RKO (cell line): ENCODE measurements at places on chromosomes 7 and 10.

GRCh38 chr7:77687100-77687746 is 9.0 kb upstream of the RSBN1L start:
- no peak for DNase-seq

DNA sequence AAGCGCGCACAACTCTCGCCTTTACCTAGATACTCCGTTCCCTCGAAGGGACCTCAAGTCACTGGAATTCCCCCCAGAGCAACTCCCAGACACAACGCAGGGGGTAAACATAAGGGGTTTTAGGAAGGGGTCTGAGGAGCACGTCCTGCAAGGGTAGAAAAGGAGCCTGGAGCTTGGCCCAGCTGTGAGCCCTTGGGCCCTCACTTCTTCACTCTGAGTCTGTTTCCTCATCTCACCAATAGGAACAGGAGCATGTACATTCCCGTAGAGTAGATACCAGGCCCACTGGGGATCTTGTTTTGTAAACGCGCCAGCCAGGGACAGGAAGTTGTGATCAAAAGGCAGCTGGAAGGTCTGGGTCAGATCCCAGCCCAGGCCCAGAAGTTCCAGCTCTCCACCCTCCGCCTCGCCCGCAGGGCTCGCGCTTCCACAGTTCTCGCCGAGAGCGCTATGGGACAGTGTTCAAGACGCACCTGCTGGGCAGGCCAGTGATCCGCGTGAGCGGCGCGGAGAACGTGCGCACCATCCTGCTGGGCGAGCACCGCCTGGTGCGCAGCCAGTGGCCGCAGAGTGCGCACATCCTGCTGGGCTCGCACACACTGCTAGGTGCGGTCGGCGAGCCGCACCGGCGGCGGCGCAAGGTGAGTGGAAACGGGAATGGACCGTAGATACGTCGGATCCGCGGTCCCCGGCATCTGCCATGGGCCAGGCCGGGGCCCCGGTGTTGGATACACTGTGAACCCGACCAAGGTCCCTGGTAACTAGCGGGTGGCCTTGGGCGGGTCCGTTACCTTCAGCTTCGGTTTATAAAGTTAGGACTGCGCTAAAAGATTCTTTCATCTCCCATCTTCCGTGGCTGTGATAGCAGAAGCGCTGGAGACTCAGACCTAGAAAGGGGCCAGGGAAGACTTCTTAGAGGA is 1.3 kb downstream of the CYP26C1 start:
- no peak for DNase-seq

- no peak for DNase-seq
Observed at GRCh38 chr10:29828440-29828894, 193.7 kb upstream of the SVIL start.

DNA sequence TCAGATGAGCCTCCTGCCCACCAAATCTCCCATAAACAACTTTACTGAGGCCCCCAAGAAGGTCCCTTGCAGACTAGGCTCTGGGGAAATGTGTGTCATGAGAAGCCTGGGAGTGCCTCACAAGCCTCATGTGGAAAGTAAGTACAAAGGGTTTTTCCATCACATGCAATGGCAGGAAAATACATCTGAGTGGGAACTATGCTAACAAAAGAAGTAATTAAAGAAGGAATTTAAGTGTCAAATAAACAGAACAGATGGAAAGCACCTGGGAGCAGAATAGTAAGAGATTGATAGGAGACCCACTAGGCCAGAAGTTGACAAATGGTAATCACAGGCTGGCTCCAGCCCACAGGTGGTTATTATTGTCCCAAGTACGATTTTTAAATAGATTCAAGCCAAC is 20.5 kb downstream of the GSAP start:
- DNase-seq: no peak

- no peak for DNase-seq
Observed at GRCh38 chr7:76155938-76156337, 45.8 kb upstream of the SRRM3 start.

GRCh38 chr10:132336064-132336746 is 4.2 kb downstream of the LRRC27 start:
- DNase-seq: no peak

DNA sequence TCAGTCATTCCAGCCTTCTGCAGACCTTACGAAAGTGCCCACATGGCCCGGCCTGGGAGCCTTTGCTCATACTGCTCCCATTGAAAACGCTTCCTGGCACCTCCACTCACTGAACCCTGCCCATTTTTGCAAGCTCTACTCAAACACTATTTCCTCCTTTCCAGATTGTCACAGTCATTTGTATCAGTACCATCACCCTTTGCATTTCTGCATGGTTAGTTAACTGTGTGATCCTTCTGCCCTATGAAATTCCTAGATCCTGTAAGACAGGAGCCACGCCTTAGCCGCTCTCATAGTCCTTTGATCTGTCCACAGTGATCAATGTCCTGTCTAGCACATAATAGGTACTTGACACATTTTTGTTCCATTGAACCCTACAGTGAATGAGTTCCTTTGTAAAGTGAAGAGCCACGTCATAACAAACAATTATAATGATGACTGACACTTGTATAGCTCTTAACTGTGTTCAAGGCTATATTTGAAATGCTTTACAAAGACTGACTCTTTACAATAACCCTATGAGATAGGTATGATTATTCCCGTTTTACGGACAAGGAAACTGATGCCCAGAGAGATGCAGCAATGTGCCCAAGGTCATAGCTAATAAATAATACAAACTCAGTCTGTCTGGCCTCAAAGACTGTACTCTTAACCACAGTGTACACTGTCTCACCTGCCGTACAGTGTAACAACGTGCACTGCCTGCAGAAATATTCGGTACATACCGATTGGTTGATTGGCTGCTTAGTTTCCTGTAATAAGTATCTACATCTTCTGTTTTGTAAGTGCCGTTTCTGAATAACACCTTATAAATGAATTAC is 16.6 kb upstream of the ITIH2 start:
- DNase-seq: no peak

- DNase-seq: no peak
Observed at GRCh38 chr10:101567165-101568006, 20.7 kb downstream of the POLL start.

DNA sequence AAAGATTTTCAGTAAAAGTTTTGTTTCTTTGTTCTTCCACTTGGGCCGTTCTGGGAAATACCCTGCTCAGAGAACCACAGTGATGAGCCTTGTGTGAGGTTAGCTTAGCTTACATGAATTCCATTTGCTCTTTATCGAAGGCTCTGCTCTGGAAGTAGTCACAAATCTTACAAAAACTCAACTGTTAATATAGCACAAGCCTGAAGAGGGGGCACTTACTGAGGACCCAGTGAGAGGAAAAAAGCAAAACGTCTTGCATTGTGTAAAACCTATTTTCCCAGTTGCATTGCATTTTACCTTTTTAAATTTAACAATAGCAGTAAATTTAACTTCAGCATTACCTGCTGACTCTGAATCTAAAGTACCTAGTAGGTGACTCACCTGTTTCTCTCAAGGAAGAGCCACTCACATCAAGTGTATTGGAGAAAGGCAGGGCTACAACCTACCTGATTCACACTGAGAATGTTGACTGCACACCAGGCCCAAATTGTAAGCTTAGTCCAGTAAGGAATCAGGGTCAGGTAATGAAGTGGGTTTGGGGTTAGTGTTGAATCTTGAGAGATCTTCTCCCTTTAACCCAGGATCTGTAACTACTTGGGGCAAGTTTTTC is 42.3 kb downstream of the PPP1R17 start:
- DNase-seq: no peak

DNA sequence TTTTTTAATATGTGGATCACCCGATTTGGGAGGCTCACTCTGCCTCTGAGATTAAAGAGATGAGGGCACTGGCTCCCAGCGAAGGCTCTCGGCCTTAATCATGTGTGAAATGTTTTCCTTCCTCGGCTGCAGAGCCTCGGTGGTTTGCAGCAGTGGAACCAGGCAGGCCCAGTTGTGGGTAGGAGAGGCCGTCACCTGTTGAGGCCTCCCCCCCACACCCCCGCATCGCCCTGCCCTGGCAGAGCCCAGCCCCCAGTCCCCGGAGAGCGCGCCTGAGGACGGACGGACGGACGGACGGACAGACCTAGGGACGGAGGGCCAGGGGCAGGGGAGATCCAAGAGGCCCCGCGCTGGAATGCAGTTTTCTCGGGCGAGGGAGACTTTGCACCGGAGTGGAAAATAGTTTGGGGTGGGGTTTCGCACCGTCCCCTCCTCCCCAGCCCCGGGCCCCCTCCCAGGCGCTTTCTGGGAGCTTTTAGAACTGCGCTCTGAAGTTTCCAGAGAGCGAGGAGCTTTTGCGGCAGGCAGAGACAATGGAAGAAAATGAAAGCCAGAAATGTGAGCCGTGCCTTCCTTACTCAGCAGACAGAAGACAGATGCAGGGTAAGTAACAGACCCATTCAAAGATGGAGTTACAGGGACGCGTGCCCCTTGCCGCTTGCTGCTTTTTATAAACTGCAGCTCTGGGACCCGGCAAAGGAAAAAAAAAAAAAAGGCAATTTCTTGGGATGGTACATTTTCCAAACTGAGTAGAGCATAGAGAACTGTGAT is at the start of gene KIAA1217:
Gene KIAA1217, plus strand, starts transcription at position 478 of the 771 bp plus-strand sequence. Its CDS starts 56 bp downstream, at position 534.
- no peak for DNase-seq

GRCh38 chr10:75544993-75545706 is 113.7 kb downstream of the LRMDA start:
- no peak for DNase-seq

DNA sequence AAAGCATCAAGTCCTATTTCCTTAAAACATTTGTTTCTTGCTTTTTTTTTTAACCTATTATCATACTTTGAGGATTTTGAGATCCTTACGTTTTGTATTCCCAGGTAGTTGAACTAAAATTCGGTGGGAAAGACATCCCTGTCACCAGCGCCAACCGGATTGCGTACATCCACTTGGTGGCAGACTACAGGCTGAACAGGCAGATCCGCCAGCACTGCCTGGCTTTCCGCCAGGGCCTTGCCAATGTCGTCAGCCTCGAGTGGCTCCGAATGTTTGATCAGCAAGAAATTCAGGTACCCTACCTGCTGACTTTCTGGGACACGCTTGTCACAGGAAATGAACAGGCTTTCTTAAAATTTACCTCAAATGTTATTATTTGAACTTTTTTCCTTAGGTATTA is 83.0 kb upstream of the DNAJB6 start:
- DNase-seq: no peak

DNA sequence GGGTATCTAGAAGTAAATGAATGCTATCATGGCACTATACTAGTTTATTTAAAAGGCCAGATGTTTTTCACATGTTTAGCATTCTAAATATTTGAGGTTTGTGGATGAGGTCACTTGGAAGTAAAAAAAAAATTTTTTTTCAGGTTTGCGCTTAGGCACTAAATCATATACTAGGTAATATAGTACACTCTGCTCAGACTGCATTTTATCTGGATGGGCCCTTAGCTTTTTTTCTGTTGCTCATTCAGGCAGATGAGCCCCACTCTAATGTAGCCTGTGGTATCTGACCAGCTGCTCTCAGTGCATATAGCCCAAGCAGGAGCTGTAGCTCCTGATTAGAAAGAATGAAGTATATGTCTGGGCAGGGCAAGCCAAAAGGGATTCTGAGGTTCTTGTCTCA is 210.1 kb downstream of the AUTS2 start:
- DNase-seq: no peak

- DNase-seq: no peak
Observed at GRCh38 chr10:127458016-127458810, 90.9 kb upstream of the NPS start.

DNA sequence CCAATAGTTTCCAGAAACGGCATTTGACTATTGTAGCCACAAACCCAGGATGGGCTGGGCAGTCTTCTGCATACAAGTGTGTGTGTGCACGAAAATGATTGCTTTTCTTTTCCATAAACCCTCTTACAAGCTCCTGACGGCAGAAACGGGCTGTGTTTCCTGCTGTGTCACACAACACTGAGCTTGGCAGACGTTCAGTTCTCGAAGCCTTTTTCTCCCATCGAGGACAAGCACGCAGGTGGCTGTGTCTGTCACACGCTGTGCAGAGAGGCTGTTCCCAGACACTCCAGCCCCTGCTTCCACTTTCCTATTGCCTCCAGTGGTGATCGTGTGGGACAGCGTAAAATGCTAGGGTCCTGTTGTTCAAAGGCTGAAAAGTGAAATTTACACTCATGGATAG is 32.1 kb downstream of the RBAK start:
- peak; percentile 9 for DNase-seq

DNA sequence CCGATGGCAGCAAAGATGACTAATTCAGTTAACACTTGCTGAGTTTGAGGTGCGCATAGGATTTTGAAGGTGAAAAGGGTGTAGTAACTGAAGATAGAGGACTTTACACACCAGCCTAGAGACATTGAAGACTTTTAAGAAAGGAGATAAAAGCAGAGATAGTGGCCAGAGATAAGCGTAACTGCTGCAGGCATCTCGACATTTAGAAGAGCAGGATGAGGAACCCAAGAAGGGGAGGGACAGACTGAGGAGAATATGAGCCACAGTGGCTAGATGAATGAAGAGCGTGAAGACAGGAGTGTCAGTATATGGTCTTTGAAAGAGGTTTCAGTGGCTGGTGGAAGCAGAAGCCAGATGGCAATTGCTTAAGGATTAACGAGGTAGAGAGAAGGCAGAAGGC is 71.6 kb downstream of the CELF2 start:
- DNase-seq: no peak

DNA sequence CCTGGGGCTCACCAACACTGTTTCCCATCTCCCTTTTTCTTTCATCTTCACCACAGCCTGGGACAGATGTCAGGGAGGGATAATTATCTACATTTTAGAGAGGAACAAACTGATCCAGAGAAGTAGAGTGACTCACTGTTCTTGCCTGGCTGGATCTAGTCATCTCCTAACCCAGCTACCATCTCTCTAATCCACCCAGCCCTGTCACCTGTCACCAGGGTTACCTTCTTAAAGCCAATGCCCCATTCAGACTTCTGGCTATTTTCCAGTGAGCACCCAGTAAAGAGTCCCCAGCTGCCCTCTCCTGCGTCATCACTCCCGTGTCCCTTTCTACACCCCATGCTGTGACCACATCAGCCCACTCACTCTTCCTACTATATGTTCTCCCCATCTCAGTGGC is 68.4 kb upstream of the DUSP5 start:
- peak; percentile 62 for DNase-seq

DNA sequence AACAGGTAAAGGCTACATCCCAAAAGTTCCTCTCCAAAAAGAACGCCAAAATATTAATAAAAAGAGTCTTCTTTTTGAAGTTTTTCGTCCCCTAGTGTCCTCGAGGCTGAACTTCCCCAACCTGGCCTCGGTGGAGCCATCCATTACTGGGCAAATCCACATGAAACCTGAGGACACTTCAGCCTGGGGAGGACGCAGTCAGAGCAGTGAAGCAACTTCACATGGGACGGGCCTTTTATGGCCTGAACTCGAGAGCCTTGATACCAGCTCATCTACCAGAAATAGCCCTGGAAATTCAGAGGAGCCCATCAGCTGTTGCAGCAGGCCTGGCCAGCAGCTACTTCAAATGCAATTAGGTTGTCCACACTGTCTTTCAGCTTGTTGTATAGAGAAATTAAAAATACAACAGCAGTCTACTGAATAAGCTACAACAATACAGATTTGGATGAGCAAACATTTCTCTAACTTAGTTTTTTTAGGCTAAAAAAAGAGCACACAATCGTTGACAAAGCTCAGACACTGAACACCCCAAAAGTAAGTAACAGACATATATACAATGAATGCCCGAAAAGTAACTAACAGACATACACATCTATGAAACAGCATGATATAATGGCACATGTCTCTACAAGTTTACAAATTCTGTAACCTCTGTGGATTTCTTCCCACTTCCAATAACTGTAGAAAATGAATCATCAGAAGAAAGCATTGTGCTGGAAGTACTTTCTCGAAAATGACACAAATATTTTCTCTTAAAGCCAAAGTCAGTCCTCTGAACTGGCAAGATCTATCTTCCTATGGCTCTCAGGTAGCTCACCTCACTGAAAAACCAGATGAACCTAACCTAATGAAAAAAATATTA is at the start of gene SVIL:
Gene SVIL, minus strand, starts transcription at position 208 of the 862 bp plus-strand sequence. CDS start 79,913 bp downstream, outside the sequence.
- DNase-seq: no peak
